8988T (cell line): ENCODE measurements at places on chromosomes 7 and 10.

DNA sequence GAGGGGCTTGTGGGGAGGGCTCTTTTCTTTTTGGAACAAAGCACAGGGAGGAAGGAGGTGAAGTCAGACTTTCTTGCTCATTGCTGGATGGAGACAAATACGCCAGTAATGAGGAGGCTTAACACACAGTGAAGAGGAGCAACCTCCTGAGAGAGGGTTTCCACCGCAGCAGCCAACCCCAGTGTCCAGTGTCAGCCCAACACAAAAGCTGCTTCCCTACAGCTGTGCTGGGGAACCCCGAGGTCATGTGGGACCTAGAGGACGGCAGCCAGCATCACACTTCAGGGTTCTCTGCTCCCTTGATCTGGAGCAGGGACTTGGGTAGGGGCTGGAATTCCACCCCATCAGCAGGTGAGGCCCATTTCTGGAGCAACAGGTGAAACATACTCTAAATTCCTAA, 7.7 kb downstream of the BLNK start:
- no peak for DNase-seq

DNA sequence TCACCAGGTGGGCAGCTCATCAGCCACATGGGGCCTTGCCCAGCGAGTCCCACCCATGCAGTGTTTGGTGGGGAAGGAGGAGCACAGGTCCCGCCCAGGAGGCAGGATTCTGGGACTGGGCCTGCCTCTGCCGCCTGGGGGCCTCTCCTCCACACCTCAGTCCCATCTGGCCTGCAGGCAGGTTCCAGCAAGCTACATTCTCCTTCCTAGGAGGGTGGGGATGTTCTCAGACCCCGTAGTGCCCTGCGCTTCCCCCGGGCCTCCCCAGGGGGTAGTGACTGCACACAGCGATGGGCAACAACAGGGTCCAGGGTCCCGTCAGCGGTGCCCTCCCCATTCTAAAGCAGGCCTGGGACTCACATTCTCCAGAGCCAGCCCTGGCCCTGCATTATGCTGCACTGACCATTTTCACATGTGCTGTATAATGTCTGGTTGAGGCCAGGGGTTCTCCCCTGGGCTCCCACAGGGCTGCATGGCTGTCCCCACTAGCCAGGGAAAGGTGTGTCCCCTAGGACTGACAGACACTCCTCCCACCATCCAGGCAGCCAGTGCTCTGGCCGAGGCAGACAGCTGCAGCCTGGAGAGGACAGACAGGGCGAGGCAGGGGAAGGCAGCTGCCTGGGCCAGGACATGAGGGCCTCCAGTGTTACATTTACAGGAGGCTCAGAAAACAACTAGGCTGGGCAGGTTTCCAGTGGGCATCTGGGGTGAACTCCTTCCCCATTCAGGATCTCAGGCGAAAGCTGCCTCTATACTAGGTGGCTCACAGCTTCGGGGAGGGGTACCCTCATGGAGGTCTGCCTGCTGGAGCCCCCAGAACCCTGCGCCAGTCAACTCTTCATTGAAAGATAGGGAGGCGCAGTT, 9.3 kb downstream of the RASGEF1A start:
- DNase-seq, result no peak

DNA sequence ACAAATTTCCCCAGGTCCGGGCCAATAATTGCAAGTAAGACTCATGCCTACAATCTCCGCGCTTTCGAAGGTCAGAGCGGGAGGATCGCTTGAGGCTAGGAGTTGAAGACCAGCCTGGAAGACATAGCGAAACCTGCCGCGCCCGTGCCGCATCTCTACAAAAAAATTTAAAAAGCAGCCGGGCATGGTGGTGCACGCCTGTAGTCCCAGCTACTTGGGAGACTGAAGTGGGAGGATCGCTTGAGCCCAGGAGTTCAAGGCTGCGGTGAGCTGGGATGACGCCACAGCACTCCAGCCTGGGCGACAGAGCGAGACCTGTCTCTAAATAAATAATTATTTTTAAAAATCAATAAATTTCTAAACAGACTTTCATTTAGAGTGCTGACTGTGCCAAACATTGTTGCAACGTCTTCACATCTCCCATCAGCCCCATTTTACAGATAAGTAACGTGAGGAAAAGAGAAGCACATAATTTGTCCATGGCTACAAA, 494 bp upstream of the CFAP43 start:
- DNase-seq, result no peak

- no peak for DNase-seq
Observed at GRCh38 chr10:7937315-7937945, 117.1 kb upstream of the GATA3 start.

DNA sequence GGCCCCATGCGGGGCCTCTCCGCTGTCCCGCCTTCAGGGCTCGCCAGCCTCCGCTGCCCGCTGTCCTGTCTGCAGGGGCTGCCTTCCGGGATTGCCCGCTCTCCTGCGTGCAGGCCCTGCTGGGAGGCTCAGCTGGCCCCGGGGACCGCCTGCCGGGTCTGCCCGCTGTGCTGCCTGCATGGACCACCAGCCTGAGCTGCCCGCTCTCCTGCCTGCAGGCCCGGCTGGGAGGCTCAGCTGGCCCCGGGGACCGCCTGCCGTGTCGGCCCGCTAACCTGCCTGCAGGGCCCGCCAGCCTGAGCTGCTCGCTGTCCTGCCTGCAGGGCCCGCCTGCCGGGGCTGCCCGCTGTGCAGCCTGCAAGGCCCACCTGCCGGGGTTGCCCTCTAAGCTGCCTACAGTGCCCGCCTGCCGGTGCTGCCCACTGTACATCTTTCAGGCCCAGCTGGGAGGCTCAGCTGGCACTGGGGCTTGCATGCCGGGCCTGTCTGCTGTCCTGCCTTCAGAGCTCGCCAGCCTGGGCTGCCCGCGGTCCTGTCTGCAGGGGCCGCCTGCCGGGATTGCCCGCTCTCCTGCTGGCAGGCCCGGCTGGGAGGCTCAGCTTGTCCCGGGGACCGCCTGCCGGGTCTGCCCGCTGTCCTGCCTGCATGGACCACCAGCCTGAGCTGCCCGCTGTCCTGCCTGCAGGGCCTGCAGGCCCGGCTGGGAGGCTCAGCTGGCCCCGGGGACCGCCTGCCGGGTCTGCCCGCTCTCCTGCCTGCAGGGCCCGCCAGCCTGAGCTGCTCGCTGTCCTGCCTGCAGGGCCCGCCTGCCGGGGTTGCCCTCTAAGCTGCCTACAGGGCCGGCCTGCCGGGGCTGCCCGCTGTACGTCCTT, 165.1 kb downstream of the GLRX3 start:
- no peak for DNase-seq

DNA sequence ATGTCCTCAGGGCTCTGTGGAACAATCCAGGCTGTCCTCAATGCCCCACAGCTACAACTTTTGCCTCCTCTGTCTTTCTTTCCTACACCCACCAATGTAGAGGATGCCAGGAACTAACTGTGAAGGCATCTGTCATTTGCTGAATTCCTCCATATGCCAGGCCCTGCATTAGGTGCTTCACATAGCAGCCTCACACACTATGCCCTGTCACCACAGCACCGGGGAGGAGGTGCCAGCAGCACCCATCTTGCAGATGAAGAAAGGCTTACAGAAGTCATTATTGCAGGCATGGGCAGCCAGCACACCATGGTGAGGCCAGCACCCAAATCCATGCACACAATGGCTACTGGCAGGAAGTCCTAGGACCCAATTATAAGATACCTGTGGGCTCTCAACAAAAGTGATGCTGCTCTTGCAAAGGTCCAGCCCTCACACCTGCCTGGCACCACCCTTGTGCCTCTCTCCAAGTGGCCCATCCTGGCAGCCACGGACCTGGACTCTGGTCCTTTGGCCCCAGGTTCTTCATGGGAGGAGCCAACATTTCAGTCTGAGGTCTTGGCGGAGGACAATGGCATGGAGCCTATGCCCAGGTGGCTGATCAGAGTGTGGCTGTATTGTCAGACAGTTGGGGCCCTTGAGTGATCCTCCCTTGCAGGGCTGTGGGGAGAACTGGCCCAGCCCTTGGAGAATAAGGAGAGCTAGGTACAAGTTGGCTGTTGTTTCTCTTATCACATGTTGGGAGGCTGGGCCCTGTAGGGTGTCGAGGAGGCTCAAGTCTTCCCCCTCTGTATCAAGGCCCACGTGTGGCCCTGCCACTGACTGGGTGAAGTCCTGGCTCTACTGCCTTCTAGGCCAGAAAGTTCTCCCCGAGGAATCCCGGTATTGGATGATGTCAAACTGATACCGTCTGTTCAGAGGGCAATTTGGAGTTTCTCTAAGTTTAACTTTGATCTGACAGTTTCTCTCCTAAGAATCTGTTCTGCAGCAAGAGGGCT, 14.4 kb upstream of the MYL7 start:
- DNase-seq, result no peak

DNA sequence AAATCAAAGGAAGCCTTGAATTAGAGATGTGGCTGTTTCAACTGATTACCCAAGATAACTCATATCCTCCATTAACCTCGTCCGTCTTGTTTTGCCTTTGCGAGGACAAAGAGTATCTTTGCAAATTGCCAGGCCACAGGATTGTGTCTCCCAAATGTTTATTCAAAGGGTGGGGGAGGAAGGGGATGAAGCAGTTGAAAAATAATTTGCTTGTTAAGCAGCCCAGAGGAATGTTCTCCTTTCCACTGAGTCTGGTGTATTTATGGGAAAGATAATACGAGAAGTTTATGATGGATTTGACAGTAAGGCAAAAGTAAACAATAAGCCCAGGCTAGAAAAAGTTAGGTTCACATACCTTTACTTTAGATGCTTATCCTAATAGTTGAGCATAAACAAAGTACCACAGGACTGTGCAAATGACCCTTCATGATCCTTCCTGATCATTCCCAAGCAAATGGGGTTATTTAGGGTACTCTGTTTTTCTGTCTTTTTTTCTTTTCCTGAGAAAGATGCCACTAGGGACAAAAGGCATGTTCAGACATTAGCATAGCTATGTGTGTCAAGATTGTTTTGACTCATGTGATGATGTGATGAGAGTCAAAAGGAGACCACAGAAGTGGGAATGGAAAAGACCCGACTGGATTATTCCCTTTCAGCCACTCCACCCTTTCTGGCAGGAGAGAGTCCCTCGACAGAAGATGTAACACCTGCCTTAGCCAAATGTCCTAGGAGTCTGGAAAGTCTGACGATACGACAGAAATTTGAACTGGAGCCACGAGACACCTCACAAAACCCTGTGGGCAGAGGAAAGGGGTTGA, 243.0 kb upstream of the GLI3 start:
- DNase-seq, result no peak
